ENCODE measurements at places on chromosomes 13 and 19.
A peak's percentile ranks its signal among the peaks of the same experiment; 100 is the strongest.

GRCh38 chr19:42409477-42409876, 17.7 kb downstream of the LIPE start:
- no peak for DNase-seq

- DNase-seq, result no peak
Measured at GRCh38 chr19:10858204-10858828, 10.1 kb downstream of the C19orf38 start.

DNA sequence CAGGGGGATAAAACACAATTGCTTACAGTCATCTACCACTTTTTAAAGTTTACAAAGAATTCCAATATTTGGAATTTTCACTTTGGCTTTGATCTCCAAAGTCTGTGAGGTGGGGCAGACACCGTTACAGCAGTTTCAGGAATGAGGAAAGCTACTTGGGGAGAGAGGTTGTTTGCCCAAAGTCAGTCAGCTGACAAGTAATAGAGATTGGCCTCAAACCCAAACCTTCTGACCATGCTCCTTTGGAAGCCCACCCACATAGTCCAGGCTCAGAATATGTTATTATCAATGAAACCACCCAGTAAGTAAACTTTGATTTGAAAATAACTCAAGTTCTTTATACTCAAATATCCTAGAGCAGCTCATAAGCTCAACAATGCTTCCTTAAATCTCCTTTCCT, 29.0 kb downstream of the RXFP2 start:
- DNase-seq, result no peak

GRCh38 chr13:71786875-71787274, 80.1 kb downstream of the DACH1 start:
- no peak for DNase-seq

GRCh38 chr13:33480561-33480960, 195.0 kb upstream of the STARD13 start:
- no peak for DNase-seq

- peak; percentile 61 for DNase-seq
Measured at GRCh38 chr19:35042056-35042730, 672 bp downstream of the HPN start.

DNA sequence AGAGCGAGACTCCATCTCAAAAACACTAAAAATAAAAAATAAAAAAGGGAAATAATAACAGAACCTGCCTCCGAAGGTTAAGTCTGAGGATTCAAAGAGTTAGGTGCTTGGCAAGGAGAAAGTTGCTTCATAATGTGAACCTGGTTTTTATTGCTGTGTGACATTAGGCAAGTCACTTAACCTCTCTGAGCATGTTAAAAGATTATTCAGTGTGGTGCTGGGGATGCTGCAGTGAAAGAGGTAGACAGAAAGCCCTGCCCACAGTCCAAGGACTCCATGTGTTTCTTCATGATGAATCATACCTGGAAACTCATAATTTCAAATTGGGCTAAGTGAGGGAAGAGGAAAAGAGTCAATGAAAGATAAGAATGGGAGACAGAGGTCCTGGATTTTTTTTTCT, 2.4 kb downstream of the IL27RA start:
- DNase-seq, result no peak

GRCh38 chr19:45492627-45493470, 4.0 kb downstream of the RTN2 start:
- DNase-seq, result peak; percentile 77

DNA sequence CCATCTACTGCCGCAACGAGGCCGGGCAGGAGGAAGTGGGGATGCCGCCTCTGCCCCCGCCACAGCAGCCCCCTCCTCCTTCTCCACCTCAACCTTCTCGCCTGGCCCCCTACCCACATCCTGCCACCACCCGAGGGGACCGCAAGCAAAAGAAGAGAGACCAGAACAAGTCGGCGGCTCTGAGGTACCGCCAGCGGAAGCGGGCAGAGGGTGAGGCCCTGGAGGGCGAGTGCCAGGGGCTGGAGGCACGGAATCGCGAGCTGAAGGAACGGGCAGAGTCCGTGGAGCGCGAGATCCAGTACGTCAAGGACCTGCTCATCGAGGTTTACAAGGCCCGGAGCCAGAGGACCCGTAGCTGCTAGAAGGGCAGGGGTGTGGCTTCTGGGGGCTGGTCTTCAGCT, 3.4 kb upstream of the NUP62 start:
- no peak for DNase-seq

DNA sequence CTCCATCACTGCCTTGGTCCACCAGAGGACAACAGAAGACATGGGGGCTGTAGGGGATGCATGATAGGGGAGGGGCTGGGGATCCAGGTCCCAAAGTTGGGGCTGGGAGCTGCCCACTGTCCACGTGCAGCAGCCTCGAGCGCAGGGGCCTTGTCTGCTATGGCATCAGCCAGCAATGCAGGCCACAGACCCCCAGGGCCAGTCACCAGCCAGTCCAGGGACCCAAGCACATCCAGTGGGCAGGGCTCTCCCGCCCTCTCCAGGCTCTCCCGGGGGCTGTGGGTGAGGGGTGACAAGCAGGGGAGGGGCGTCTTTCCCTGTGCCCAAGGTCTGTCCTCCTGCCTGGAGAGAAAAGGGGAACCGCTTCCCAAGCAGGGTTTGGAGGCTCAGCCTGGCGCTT, 32.8 kb downstream of the PEPD start:
- peak; percentile 56 for DNase-seq

DNA sequence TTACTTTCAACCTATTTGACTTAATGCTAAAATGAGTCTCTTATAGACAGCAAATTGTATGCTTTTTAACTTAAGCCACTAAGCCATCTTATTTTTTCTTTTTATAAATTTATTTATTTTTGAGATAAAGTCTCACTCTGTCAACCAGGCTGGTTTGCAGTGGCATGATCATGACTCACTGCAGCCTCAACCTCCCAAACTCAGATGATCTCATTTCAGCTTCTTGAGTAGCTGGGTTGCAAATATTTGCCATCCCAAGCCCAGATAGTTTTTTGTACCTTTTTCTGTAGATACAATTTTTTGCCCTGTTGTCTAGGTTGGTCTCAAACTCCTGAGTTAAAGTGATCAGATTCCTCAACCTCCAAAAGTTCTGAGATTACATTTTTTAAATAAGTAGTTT, 27.1 kb downstream of the ZNF714 start:
- DNase-seq, result no peak

DNA sequence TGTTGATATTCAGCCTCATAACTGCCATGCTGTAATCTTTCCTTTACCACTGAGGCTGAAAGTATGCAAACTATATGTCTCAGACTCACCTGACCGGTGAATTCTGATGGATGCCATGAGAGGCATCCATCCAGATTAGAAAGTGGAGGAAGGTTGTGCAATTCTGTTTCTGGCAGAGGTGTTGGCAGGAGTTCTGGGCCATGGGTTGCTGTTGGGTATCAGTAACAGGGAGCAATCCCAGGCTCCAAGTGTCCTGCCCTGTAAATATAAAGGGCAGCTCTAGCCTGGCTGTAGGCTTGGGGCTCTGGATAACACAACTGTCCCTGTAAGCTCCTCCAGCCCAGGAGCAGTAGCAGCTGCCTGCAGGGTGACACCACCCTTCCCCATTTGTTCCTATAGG, 77.4 kb upstream of the ABCC4 start:
- no peak for DNase-seq

DNA sequence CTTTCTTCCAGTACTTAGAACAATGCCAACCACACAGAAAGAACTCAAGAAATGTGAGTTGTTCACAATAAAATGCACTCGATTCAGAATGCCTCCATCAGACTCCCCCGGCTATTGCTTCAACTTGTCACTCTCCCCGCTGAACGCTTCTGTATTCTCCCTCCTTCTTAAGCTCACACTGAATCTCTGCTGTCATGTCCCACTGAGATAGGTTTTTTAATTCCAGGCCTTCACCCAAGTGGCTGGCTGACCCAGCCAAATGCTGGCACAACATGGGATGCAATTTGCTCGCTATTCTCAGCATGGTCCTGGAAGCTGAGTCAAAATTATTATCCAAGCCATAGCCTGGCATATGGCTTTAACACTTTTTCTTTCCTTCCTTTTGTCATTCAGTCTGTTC, 76.8 kb upstream of the SERP2 start:
- DNase-seq, result no peak

GRCh38 chr13:95893861-95894260, 159.3 kb downstream of the UGGT2 start:
- no peak for DNase-seq

GRCh38 chr19:46367426-46367825, 20.5 kb downstream of the PPP5C start:
- DNase-seq, result no peak

DNA sequence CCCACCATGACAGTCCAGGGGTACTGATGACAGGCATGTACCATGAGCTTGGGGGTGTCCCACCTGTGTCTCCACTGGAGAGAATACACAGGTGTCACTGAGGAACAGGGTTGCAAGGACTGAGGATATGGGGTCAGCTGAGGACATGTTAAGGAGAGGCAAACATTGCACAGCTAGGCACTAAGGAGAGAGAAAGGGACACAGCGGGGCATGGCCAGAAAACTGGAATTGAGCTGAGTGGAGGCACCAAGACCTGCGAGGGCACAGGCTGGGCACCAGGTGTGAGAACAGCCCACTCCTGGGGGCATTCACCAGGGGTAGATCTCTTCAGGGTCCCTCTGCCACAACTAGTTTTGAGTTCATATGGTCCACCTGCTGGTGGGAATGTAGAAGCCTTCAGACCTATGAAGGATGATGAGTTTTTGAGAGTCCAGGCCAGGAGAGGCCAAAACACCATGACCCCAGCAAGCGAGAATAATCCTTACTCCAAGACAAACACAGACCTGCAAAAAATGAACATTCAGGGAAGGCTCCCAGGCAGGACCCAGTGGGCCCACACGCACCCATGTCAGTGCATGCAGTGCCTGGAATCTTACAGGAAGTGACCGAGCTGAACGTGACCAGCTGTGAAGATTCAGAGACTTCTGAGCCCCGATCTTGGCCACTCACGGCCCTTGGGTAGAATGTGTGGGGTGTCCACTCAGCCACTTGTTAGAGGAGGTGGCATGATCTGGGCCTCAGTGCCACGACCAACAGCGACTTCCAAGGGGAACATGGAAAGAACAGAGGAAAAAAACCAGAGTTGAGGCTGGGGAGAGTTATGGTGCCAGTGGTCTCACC, 1.4 kb upstream of the ZNF584 start:
- no peak for DNase-seq

DNA sequence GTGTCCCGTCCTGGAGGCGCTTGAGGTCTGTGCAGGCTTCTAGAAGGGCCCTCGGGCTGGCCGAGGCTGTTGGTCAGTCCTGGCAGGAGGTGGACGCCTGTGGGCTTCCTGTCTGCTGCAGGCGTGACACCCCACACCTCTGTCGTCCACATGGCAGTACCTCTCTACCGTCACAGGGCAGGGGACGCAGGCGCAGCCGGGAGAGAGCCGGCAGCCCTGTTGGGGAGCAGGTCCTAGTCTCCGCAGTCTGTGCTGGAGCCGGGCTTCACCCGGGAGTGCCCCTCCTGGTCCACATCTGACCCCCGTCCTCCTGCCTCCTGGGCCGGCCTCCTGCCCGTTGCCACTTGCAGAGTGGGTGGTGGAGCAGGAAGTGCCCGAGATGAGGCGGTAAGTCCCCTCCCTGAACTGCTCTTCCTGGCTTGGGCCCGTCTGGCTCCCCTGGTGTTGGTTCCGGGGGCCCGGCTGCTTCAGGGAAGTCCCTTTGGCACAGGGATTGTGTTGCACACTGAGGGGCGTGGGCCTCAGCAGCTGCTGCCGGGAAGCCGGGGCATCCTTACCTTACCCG, 106.0 kb downstream of the KDM4B start:
- DNase-seq, result peak; percentile 76

GRCh38 chr19:46812977-46813838, 24.8 kb upstream of the SLC1A5 start:
- peak; percentile 82 for DNase-seq

DNA sequence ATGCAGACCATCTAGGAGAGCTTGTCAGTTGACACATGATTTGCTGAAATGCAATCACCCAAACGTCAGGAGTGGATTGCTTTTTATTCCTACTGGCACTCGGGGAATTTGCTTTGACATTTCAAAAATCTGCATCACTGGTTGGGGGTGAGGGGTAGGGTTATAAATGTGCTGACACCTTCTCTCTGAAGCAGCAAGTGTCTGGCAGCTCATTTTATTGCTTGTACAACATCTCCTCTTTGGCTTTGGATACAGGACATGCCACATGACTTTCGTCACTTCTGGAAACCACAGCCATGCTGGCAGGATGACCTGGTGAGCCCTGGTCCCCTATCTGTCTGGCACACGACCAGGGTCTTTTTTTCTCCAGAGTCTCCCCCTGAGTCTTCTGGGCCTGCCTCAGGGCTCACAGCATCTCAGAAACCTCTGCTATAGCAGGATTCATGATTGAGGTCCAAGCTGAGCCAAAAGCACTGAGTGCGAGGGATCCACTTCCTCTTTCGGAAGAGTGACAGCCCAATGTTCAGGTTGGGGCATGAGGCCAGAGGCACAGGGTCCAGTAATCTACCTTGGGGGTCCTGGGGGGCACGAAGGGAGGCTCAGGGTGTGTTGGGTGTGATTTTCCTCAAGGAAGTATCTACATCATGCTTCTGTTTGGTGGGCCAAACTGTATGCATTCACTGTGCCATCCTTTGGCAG, 60.1 kb downstream of the HSPH1 start:
- DNase-seq, result no peak

GRCh38 chr19:19821366-19821951, at the start of gene ZNF506:
Gene ZNF506, minus strand, starts transcription at chr19:19821750. Its CDS starts 147 bp downstream, at chr19:19821603.
- peak; percentile 98 for DNase-seq

DNA sequence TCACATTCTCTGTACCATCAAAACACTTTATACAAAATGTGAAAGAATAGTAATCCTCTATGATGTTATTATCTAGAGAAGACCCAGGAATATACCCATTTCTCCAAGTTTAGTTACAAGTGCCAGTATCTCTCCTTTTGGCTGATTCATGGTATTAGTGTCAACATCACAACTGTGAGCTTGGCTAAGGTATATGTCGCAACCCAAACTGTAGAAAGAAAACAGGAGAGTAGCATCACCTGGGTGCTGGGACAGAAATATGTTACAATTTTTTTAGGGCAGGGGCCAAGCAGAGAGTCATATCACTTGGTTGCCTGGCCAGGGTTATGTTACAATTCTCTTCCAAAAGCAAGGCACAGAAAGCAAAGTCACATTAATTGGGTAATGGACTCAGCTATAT, 127.2 kb upstream of the ZNF91 start:
- DNase-seq, result no peak

GRCh38 chr19:39951686-39952085, 17.3 kb upstream of the FCGBP start:
- DNase-seq, result no peak

GRCh38 chr13:58782736-58783135, 1151.2 kb downstream of the PCDH17 start:
- DNase-seq, result no peak
